ENCODE measurements at places on chromosomes 2 and 18.

DNA sequence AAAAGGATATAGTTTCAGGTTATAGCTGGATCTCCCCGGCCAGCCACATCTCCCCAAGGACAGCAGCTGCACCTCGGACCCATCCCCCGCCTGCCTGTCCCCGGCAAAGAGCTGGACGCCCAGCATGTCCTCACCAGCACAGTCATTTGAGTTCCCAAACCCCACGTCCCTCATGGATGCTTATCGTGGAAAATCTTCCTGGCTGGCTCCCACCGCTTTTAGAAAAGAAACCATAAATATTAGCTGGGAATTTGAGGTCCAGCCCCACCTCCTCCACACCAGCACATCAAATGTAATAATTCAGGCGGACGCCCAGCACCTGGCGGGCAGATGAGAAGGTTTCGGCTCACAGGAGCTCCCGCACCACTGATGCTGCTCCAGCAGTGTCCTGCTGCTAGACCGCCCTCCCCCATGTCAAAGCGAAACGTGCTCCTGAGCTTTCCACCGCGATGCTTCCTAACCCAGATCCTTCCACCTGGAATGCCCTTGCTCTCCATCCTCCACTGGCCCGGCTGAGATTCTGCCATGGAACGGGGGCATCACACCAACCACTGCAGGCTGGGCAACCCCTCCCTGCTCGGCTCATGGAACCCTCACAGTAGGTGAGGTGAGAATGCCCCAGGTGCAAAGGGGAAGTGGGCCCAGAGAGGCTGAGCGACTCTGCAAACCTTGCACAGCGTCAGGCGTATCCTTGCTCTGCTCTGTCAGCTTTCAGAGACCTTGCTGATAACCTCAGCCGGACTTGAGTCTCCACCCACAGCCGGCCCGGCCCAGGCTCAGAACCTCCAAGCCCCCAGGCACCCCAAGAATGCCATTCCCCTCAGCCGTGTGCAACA is 71.5 kb upstream of the GPC1 start:
- DNase-seq, result no peak

- no peak for DNase-seq
These were observed 34.3 kb upstream of the BARD1 start for GRCh38 chr2:214843823-214844222.

GRCh38 chr2:99651930-99652670 is 162.3 kb upstream of the REV1 start:
- no peak for DNase-seq

DNA sequence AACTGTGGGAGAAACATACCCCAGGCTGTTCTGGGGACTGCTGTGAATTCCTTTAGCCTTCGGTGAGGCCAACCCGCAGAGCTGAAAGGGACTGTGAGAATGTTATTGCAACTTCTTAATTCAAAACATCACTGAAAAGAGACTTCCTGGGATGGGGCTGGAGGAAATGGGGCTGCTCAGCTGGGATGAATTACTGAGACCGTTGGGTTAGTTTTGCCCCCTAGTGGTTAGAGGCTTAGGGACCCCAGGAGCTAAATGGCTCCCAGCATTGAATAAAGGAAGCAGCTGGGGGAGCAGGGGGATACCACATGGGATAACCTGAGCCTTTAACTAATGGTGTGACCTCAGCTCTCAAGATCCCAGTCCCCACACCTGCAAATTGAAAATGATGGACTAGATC is 941.1 kb upstream of the FANCL start:
- no peak for DNase-seq

- no peak for DNase-seq
These were observed 9.1 kb upstream of the KLHL30 start for GRCh38 chr2:238129166-238130010.
